Activated CD4-positive, alpha-beta T cell treated with anti-CD3 and anti-CD28 coated beads, Interleukin-2, amount 10 ng/mL, durations not matched to agents 7 days and 5 days (primary cell): ENCODE measurements at places on chromosomes 11 and 22. TPM values are rescaled to one million over a fixed set of nuclear protein-coding genes. Genes with fewer than 3 reads are reported as not detected.
A peak's percentile ranks its signal among the peaks of the same experiment; 100 is the strongest.

- no peaks in the 10 kb centered on the region for H3K27me3 ChIP-seq
- no peak overlapping the region for H3K27ac ChIP-seq
- H3K36me3 ChIP-seq = no peaks in the 10 kb centered on the region
- H3K4me1 ChIP-seq = peaks cover 21% of the 10 kb centered on the region
- no peak overlapping the region for H3K4me3 ChIP-seq
Measured at GRCh38 chr11:123576501-123576900, 77.9 kb downstream of the SCN3B start.

GRCh38 chr11:111324277-111324720 is 26.0 kb downstream of the POU2AF3 start:
- DNase-seq = no peak
- H3K27ac ChIP-seq = no peak overlapping the region
- H3K4me1 ChIP-seq = no peaks in the 10 kb centered on the region
- H3K4me3 ChIP-seq = no peak overlapping the region

The ZDHHC5 gene
- total RNA-seq = 62.9 TPM

DNA sequence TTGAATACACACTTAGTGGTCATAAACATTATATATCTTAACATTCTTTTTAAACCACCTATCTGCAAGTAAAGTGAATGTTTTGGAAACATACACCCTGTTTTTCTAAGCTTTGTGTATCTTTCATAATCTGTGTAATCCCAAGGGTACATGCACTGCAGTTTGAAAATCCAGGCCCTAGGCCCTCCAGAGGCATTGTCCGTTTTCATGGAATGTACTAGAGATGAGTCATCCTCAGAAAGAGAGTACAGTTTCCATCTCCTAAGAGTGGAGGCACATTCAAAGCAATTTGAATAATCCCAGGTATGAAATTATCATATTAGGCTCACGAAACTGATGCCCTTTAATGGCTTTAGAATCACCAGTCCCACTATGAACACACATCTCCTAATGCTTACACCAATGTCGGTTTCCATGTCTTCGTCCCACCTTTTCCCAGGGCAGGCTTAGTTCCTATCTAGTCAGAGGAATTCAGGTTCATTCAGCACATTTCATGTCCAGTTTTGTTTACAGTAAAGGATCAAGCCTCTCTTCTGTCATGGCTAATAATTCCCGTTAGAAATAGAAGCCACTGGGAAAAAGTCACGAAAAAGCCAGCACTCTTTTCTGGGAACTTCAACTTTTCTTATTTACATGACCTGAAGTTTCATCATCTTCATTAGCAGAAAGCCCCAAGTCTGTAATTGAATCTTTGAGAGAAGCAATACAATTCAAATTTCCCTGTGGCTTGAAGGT is 39.5 kb upstream of the CD44 start:
- H3K4me1 ChIP-seq = peaks cover 16% of the 10 kb centered on the region
- H3K36me3 ChIP-seq = peaks cover 8% of the 10 kb centered on the region
- no peak overlapping the region for H3K27ac ChIP-seq
- DNase-seq = no peak
- no peak overlapping the region for H3K4me3 ChIP-seq
- no peaks in the 10 kb centered on the region for H3K27me3 ChIP-seq

DNA sequence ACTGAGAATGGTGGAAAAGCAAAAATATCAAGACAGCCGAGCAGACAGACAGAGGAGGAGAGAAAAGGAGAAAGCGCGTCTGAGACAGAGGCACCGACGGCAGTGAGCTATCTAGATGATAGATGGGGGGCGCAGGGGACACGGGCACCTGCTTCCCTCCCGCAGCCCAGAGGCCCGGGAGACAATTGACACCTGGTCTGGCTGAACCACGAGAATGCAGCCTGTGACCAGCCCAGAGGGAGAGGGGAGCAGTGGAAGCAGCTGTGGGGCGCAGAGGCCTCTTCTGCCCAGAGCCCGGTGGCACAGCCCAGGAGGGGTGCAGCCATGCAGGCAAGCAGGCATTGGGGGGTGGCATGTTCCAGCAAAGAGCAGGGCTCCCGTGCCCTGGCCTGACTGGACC is 48.2 kb downstream of the ELFN2 start:
- H3K36me3 ChIP-seq = no peaks in the 10 kb centered on the region
- H3K27me3 ChIP-seq = peaks cover 16% of the 10 kb centered on the region
- H3K27ac ChIP-seq = no peak overlapping the region
- DNase-seq = no peak
- no peak overlapping the region for H3K4me3 ChIP-seq

The MCHR1 gene
- not detected for total RNA-seq

DNA sequence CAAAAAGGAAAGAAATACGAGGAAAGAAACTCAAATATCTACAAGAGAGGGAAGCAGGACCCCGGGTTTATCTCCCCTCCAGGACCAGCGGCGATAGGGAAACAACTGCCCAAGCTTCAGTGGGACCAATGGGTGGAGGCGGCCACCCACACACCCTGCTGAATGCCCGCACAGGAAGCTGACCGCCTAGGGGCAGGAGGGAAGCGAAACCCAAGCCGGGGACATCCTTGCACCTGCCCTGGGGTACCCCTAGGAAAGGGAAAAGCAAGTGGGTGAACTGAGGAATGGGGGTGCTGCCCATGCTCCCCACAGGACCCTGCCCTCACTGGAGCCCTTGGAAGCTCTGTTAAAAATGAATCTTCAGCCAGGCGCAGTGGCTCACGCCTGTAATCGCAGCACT is 27.6 kb upstream of the HMOX1 start:
- H3K4me1 ChIP-seq = peaks cover 23% of the 10 kb centered on the region

- DNase-seq = no peak
- no peak overlapping the region for H3K4me3 ChIP-seq
- no peak overlapping the region for H3K27ac ChIP-seq
- H3K36me3 ChIP-seq = peaks cover 44% of the 10 kb centered on the region
- H3K27me3 ChIP-seq = no peaks in the 10 kb centered on the region
Measured at GRCh38 chr22:29346659-29347058, 31.2 kb upstream of the RASL10A start.

DNA sequence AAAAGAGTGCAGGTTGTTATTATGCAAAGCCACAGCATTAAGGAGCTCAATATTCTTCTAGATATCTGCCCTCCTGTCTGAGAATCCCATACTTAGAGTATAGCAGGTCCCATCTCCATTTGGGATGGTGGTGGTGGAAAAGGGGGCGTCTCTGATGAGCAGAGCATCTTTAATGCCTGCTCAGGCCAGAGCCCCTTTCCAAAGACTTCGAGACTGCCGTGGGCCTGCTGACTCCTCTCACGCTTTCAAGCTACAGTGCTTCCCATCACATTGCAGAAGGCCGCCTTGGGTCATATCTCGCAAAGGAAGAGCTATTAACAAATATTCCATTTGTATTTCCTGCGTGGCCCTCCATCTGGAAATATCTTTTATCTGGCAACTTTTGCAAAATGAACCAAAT is 10.9 kb downstream of the LMO2 start:
- H3K27me3 ChIP-seq = peaks cover 81% of the 10 kb centered on the region
- no peak overlapping the region for H3K27ac ChIP-seq
- no peaks in the 10 kb centered on the region for H3K36me3 ChIP-seq
- H3K4me1 ChIP-seq = no peaks in the 10 kb centered on the region

- H3K36me3 ChIP-seq = no peaks in the 10 kb centered on the region
- no peak overlapping the region for H3K27ac ChIP-seq
- no peak for DNase-seq
- H3K27me3 ChIP-seq = peaks cover 2% of the 10 kb centered on the region
Measured at GRCh38 chr22:32810555-32811133, 9.1 kb downstream of the TIMP3 start.

DNA sequence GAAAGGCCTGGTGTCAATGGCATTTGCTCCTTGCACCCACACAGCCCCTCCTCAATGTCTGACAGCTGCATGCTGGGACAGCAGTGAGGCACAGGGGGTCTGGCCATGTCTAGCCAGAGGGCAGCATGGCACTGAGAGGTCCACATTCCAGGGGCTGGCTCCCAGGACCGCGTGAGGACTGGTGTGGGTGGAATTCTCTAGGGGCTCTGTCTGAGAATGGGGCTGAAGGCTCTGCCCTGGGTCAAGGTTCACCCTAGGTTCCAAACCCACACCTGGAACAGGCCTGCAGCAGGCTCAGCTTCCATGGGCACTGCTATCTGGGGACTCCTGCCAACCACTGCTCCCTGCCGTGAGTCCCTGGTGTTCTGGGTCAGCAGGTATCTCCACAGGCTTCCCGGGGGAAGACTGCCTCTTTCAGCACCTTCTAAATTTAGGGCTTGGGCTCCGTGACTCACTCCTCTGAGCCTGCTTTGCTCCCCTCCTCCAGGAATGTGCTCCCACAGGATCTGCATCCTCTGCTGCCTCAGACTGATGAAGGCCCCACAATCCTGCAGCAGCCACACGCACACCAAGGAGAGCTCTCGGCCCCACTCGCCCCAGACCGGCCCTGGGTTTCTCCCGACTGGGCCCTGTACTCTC is 4.2 kb downstream of the STARD10 start:
- DNase-seq = no peak
- H3K27ac ChIP-seq = no peak overlapping the region
- H3K4me3 ChIP-seq = no peak overlapping the region

The INSC gene
- 0.23 TPM for total RNA-seq

- H3K4me1 ChIP-seq = peaks cover 7% of the 10 kb centered on the region
- no peak within 1 kb of the TSS for H3K4me3 ChIP-seq
- DNase-seq = no peak
- H3K27ac ChIP-seq = no peak within 1 kb of the TSS
- peaks cover 11% of the 10 kb centered on the region for H3K27me3 ChIP-seq
- no peaks in the 10 kb centered on the region for H3K36me3 ChIP-seq
Measured at GRCh38 chr11:4704054-4704789, at the start of gene MMP26. TSS of gene MMP26 (plus strand) at chr11:4704784.

DNA sequence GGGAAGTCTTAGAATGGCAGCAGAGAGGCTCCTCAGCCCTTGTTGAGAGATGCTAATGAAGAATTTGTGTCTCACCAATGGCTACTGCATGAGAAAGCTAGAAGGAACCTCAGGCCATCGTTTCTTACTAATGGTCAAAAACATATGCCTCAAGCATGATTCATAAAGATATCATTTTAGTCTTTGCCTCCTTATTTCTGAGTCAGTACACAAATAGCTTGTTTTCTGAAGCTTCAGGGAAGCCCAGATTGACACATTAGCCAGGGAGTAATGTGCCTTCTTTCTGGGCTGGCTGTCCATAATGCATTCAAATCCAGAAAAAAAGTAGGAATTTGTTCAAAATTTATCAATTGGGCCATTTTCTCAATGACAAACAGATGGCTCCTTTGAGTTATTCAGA is 169.4 kb upstream of the ZBED5 start:
- no peaks in the 10 kb centered on the region for H3K4me1 ChIP-seq
- no peak overlapping the region for H3K4me3 ChIP-seq
- no peak for DNase-seq

The MN1 gene
- total RNA-seq = 0.12 TPM

The GGT5 gene
- 0.35 TPM for total RNA-seq

DNA sequence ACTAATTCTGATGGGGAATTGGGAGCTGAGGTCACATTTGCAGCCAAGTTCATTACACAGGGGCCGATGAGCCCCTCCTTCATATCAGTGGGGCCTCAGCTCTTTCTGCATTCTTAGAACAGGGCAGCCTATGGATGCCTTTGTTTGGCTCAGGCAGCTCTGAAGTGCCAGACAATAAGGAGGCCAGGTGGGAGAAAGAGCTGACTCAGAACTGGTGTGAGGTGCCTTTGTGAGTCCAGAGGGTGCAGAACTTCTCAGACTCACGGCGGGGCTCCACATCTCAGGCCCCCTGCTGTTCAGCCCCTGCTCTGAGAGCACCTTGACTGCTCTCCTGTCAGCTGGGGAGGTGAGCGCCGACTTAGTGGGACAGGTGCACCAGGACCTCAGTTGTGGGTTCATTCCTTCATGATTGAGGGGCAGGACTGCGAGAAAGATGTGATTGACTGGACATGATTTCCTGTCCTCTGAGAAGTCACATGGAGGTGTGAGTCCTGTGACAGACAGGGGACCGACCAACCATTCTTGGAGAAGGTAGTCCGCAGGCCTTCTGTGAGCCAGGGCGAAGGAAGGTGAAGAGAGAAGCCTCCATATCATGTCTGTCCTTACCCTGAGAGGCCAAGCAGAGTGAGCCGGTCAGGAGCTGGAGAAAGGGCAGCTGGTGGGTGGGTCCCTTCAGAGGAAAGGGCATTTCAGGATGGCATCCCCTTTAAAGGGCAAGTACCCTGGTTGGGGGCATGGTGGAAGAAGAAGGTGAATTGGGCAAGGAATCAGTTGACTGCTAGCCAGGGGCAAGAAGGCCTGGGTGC is 245.0 kb upstream of the TBCEL start:
- no peak overlapping the region for H3K27ac ChIP-seq
- peaks cover 2% of the 10 kb centered on the region for H3K27me3 ChIP-seq
- no peak overlapping the region for H3K4me3 ChIP-seq
- no peak for DNase-seq
- H3K36me3 ChIP-seq = no peaks in the 10 kb centered on the region

- no peak overlapping the region for H3K4me3 ChIP-seq
- peaks cover 2% of the 10 kb centered on the region for H3K36me3 ChIP-seq
- no peak overlapping the region for H3K27ac ChIP-seq
- H3K27me3 ChIP-seq = no peaks in the 10 kb centered on the region
- H3K4me1 ChIP-seq = peaks cover 30% of the 10 kb centered on the region
Measured at GRCh38 chr22:21837248-21837979, 30.0 kb downstream of the MAPK1 start.

The MS4A13 gene
- not detected for total RNA-seq

The NLRP14 gene
- total RNA-seq = not detected

DNA sequence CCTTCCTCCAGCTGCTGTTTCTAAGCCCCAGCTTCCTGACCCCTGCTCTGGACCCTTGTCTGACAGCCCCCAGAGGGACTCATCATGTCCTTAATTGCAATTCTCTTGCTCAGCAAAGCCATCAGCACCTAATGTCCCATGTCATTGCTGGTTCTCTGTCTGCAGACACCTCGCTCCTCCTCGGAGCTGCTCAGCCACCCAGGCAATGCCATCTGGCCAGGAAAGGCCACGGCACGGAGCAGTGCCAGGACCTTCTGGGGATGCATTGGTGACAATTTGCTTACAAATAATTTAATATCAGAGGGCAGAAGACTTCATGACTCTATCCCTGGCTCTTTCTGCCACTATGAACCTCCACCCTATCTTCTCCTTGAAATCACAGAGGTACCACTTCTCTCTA is 107.0 kb upstream of the THY1 start:
- no peak for DNase-seq
- peaks cover 3% of the 10 kb centered on the region for H3K27me3 ChIP-seq
- H3K4me3 ChIP-seq = no peak overlapping the region
- no peaks in the 10 kb centered on the region for H3K36me3 ChIP-seq
- no peak overlapping the region for H3K27ac ChIP-seq
- H3K4me1 ChIP-seq = no peaks in the 10 kb centered on the region

DNA sequence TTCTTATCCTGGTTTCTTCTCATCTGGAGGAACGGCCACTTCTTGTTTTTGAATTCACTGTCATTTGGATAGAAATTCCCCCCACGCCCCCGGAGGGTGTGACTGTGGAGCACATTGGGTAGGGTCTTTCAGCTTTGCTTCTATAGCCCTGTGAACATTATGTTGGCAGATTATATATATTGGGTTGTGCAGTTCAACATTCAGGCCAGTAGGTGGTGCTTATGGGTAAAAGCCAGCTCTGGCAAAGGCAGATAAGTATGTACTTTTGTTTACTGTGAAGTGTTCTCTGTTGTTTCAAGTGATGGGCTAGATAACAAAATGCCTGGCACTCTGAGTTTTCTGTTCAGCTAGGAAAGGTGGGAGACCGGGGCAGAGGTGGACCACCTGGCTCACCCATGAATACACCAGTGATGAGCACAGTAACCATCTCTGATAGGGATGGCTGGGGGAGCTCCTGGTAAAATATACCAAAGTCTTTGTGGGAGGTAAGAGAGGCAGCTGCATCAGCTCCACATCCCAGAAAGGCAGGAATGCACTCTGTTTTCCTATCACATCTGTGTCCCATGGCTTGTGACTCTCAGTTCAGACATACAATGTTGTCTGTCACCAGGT is 1348.2 kb upstream of the RAG2 start:
- no peak overlapping the region for H3K4me3 ChIP-seq
- DNase-seq = peak; percentile 27
- H3K27ac ChIP-seq = no peak overlapping the region
